ENCODE measurements at places on chromosomes 1 and 21.
A peak's percentile ranks its signal among the peaks of the same experiment; 100 is the strongest.

- DNase-seq: no peak
Observed at GRCh38 chr1:10149231-10149630, 61.1 kb upstream of the KIF1B start.

GRCh38 chr1:180243517-180244221, 13.6 kb downstream of the LHX4 start:
- DNase-seq: no peak

DNA sequence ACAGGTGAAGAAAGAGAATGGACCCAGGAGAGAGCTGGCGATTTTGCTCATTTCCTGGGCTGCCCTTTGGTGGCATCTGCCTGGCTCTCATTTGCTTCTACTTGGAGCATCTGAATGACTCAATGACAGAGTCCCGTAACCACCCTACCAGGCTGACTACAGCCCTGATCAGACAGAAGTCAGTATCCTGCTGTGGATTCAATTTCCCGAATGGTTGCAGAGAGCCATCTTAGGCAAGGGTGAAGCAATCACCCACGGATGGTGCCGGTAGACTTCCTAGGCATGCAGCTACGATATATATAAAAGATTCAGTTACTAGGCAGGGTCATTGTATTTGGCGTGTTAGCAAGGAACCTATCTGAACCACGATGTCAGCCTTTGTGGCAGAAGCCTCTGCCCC, 10.2 kb downstream of the AJAP1 start:
- DNase-seq: no peak

GRCh38 chr1:24900985-24901781, 28.9 kb downstream of the RUNX3 start:
- no peak for DNase-seq

- no peak for DNase-seq
Observed at GRCh38 chr21:28960245-28960644, 32.4 kb downstream of the LTN1 start.

- no peak for DNase-seq
Observed at GRCh38 chr1:152111515-152111968, 3.7 kb downstream of the TCHH start.

DNA sequence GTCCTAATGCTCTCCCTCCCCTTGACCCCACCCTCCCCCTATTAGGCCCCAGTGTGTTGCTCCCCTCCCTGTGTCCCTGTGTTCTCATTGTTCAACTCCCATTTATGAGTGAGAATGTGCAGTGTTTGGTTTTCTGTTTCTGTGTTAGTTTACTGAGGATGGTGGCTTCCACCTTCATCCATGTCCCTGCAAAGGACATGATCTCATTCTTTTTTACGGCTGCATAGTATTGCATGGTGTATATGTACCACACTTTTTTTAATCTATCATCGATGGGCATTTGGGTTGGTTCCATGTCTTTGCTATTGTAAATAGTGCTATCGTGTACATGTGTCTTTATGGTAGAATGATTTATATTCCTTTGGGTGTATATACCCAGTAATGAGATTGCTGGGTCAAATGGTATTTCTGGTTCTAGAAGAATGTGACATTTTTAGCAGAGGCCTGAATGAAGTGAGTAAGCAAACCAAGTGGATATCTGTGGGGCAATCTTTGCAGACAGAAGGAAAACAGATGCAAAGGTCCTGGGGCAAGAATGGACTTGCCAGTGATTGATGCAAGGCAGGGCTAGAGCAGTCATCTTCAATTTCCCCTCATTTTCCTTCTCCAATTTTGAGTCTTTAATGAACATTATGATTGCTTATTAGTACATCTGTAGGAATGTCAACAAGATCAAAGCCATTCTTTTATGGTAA, 50.2 kb downstream of the UBE4B start:
- no peak for DNase-seq

GRCh38 chr1:159928491-159929050, 3.3 kb upstream of the TAGLN2 start:
- DNase-seq: no peak

GRCh38 chr21:45026826-45027225, 47.6 kb upstream of the ADARB1 start:
- no peak for DNase-seq

DNA sequence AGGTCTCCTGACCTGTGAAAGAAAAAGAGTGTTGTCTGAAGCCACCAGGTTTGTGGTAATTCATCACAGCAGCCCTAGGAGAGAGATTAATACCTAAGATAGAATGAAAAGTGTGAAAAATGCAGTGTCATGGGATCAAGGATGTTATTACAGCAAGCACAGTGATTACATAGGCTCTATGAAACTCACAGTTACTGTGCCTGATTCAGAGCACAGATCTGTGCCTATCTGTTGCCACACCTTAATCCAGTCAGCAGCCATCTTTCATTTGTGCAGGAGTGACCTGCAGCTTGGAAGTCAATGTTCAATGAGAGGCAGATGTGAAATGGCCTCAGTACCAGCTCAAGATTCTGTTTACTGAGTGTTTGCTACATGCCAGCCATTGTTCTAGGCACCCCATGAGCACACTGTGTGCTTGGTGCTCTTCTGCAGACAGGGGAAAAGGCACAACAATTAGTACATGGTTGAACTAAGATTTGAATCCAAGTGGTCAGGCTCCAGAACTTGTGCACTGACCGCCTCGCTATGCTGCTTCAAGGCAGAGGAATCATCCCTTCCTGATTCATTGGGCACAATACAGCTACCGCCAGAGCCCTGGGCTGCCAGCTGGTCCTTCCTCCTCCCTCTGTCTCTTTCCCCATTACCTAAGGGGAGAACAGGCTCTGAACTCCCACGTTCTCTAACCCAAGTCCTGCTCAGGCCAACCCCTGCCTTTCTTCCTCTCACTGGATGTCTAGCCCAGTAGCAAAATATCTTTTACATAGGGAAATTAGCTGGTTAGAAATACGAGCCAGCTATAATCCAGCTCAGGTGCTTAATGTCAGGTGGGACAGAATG, 56.3 kb upstream of the NEK2 start:
- no peak for DNase-seq

- peak; percentile 48 for DNase-seq
Observed at GRCh38 chr21:36927719-36928117, 38.8 kb downstream of the HLCS start.

DNA sequence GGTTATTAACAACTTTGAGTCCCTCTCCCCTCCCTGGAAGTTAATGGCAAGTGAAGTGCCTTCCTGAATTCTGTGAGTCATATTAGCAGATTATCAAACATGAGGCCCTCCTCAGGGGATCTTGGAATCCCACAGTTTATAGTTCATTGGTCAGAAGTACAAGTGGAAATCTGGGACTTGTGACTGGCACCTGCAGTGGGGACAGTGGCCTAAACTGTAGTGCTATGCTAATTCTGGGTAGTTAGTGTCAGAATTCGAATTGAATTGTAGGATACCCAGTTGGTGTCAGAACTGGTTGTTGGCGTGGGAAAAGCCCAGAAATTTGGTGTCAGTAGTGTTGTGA, 26.2 kb downstream of the ZYG11B start:
- no peak for DNase-seq

- no peak for DNase-seq
Observed at GRCh38 chr1:231991231-231991630, 364.6 kb downstream of the DISC1 start.

DNA sequence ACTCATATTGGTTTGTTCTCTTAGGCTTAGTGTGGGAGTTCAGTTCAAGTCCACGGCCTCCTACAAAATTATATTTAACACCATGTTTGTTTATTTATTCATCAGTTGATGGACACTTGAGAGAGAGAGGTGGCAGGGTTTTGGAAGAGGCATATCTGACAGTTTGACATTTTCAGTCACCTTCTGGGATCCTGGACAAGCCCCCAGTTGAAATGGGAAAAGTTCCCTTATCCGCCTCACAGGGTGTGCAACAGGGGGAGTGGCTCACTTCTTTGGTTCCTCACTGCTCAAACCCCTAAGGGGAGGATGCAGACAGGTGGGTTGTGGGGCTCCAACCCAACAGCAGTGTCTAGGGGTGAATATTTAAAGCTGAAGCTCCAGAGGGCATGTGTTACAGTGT, 52.3 kb upstream of the TNFSF18 start:
- no peak for DNase-seq

DNA sequence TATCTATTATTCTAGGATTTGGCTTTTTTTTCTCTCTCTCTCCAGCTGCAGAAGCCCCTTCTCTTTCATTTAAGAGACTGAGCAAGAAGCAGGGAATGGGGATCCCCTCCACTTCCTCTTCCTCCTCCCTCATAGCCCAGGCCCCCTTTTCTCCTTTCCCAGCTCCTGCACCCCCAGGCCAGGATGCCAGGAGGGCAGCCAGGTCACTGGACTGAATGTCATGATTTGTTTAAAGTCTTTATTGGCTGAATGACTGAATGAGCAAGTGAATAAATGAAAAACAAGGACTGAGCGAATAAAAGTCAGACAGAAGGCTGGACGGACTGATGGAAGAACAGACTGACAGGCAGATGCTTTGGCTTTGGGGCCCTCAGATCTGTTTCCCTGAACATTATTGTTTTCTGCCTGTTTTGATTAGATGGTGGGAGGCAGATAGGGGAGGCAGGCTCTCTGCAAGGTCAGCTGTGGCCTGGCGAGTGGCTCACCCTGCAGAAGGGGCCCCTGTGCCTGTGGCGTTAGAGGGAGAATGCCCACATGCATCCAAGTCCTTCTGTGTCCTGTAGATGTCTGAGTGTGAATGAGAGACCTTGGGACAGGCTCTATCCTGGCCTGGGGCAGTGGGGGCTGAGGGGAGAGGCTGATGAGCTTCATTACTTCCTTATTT, 20.3 kb upstream of the ADGRB2 start:
- no peak for DNase-seq

DNA sequence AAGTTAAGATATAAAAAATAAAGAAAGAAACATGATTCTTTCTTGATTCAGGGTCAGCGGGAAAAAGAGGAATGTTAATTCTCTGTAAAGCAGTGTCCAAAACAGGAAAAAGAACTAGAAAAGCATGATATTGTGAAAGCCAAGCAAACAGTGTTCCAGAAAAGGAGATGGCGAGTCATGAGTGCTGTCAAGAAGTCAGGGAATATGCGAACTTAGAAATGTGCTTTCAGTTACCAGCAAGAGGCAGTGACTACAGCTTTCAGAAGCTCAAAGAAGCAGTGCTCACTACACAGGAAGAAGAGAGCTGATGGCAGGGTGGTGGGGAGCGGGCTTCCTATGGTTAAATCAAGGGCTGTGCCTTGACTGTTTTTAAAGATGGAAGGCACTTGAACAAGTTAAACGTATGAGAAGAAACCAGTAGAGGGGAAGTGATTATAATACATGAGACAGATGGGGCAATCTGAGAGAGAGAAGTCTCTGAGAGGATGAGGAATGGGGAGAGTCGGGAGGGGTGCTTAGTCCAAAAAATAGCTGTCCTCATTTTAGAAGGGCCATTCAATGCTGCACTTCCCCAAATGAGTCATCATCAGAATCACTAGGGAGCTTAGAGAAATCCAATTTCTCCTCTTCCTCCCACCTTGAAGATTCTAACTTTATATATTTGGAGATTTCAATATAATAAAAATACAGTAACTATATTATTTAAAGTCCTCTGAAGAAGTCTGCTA, 90.4 kb downstream of the KCNK1 start:
- no peak for DNase-seq

GRCh38 chr1:219067350-219067712, 106.3 kb upstream of the LYPLAL1 start:
- no peak for DNase-seq

DNA sequence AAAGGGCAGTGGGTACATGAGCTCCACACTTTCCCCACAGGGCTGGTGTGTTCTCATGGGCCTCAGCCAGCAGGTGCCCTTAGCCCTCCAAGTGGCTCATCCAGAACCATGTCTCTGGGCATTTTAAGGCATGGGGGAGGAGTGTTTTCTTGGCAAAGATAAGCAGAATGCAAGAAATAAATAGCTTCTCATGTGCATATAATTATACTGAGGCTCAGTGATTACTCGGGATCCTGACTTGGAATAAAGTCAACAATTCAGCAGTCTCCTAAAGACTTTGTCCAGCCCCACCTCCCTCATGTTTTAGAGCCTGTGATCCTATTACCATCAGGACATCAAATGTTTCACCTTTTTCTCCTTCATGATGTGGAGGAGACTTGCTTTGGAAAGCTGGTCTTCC, 92.7 kb upstream of the COG2 start:
- no peak for DNase-seq

- DNase-seq: no peak
Observed at GRCh38 chr1:75712306-75712705, 12.2 kb upstream of the ACADM start.
